ENCODE measurements at places on chromosomes 2 and 18.

DNA sequence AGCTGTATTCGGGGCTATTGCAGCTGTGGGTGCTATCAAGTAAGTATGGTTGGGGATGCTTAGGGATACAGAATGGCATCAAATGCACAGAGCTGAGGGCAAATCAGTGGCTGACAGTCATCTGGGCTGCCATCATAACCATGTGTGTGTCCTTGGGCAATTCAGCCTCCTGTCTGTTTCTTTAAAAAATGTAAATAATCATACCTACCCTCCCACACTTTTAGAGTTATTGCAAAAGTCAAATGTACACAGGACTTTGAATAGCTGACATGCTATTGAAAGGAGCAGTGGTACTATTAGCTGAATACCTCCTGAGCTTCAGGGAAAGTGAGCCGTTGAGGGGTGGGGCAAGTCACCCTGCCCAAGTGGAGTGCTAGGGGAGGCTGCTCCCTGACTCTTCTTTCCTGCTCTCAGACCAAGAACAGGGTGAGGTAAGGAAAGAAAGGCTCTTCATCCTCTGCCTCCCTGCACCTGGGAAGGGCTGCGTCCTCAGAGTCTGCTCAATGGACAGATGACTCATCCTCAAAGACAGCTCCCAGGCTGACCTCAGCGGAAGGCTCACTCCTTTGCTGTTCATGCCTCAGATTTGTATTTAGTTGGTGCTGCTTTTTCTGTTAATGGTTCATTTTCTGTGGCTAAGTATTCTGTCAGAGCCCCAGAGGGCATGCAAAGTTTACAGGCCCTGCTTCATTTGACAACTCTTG is 54.9 kb upstream of the BZW1 start:
- DNase-seq: peak; percentile 61

- no peak for DNase-seq
Observed at GRCh38 chr2:86305195-86305914, 32.1 kb downstream of the REEP1 start.

DNA sequence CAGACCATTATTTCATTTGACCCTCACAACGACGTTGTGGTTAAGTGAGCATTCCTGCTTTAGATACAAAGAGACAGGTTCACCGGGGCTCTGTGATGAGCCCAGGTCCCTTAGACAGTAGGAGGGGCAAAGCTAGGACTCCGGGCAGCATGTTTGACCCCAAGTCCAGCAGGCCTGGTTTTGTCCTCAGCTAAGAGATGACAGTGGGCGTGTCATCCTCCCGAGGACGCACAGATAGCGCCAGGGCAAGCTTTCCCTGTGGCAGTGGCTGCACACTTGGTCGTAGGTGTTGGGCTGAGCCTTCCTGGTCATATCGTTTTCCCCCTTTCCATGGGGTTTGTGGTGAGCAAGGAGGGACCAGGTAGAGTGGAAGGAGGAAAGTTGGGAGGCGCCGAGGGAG is 76.3 kb downstream of the MTCL1 start:
- no peak for DNase-seq

- DNase-seq: no peak
Observed at GRCh38 chr18:37465958-37466357, 99.6 kb downstream of the CELF4 start.

DNA sequence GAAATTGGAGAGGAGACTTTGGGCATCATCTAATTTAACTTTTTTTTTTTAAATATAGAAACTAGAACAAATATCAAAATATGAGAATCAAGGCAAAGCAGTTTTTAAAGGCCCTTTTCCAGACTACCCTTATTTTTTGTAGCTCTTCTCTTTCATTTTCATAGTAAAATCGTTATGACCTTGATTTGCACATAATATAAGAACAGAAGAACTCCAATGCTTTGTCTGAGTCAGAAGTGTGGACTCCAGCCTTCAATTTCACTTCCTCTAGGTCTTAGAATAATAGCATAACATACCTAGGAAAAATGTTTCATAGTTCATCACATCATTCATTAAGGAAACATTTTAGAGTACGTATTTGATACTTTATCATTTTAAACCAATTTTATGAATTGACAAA is 74.4 kb downstream of the ANKRD12 start:
- DNase-seq: peak; percentile 58

DNA sequence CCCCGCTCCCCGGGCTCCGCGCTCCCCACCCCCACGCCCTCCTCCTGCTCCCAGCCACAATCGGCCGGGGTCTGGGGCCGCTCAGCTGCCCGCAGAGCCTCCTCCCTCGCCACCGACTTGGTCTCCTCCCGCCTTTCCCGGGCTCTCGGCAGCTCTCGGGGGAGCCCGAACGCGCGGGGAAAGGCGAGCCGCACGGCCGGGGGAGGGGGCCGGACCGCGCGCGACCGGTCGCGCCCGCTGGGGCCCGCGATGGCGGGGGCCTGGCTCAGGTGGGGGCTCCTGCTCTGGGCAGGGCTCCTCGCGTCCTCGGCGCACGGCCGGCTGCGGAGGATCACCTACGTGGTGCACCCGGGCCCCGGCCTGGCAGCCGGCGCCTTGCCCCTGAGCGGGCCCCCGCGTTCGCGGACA is 327 bp downstream of the LTBP1 start:
- DNase-seq: no peak

DNA sequence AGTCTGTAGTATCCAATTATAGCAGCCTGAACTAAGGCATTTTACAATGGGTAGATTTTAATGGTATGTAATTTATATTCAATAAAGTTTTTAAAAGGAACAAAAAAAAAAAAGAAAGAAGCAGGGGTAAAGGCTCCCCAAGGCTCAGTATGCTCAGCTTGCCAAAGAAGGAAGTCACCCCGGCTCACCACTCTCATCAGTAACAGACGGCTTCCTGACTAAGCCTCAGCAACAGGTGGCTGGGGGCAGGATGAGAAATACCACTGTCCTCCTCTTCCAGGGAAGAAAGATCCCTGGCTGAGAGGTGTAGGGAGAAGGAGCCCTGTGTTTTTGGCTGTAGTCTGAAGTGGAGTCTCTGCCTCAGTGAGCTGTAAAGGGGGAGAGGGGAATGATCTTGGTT is 121.2 kb downstream of the ARHGEF4 start:
- no peak for DNase-seq

DNA sequence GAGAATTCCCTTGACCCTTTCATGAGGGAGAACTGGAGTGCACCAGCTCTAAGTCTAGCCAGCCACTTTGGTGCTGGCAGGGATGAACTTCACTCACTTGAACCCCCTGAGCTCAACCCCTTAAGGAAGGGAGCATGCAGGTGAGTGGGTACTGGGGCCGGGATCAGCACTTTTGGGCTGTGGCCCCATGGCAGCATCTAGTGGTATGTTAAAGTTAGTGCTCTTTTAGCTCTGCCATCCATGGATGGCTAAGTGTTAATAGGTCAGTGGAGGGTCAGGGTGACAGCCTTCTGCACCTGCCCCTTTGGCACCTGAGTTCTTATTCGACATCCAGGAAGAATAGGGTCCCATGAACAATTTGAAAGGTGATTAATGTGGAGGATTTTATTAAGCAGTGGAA is 689.0 kb upstream of the FSHR start:
- no peak for DNase-seq

GRCh38 chr2:166563894-166564293 is 69.8 kb upstream of the SCN7A start:
- DNase-seq: no peak

DNA sequence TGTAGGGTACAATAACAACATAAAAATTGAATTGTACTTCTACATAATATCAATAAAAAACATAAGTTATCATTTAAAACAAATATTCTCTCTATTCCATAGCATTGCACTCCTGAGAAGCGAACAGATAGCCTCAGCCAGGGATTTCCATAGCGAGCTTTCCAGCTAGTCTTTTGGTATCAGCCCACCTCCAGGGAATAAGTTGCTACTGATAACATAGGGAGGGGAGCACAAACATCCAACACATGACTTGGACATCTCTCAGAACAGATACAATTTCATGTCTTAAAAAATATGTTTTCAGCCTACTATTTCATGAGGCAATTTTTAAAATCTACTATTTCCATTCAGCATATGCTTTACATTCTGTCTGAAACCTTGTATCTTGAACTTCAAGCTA is 804.4 kb upstream of the RAB6C start:
- no peak for DNase-seq

DNA sequence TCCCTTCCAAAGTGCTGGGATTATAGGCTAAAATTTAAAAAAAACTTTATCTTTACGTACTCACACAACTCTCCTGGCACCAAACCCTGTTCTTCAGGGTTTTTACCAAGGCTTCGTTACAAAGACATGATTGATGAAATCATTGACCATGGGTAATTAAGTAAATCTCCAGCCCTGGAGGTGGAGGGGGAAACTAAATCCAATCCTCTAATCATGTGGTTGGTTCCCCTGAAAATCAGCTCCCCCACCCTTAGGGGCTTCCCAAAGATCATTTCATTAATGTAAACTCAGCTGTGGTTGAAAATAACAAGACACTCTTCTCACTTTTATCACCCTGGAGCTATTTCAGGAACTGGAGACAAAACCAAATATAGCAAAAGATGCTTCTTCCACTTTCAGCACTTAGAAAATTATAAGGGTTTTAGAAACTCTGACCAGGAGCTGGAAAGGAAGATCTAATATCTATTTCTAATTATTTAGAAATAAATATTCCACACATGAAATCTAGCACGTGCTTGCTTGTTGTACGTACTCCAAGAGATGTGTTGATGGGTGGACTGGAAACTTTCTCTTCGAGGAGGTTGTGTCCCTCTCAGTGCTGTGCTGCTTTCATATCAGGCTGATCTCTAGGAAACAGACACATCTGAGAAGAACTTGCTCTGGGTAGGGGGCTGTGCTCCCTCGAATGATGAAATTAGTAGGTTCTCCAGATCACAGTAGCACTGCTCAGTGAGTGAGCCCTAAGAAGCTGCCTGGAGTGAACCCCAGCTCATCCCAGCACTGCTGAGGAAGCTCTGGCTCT is 67.2 kb downstream of the SMAD4 start:
- DNase-seq: no peak
